ENCODE measurements at places on chromosomes 2 and 18.

DNA sequence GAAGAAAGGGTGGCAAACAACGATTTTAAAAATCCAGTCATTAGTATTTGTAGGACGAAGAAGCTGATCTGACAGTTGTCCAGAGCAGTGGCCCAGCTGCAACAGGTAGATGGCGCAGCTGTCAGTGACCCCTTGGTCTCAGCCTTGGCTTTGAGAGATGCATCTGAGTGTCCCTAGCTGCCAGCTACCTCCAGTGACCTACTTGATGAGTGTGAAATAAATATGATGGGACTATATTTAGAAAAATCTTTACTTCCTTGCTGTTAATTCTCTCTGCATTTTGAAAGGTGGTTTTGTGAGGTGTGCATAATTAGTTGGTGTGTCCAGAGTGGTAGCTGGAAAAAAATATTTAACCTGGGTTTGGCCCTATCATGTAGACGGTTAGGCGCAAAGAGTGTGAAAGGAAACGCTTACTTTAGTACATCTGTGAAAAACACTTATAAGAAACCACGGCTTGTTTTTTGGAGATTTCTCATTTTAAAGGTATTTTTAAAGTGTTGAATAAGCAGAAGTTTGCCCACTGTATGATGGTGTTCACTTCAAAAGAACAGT, 963 bp downstream of the INPP1 start:
- no peak for DNase-seq

GRCh38 chr2:58616961-58617360, 375.8 kb upstream of the FANCL start:
- no peak for DNase-seq

DNA sequence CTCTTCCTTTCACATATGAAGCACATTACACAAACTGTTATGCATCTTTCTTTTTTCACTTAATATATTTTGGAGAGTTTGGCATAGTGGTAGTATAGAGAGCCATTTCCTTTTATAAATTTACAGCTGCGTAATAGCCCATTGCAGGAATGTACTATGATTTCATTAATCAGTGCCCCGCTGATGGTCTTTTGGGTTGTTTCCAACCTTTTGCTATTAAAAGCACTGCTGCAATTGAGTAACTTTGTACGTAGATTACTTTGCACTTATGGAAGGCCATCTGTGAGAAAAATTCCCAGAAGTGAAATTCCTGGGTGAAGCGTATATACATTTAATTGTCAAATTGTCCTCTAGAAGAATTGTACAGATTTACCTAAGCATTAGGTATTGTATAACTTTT, 565.3 kb upstream of the ZNF804A start:
- no peak for DNase-seq

DNA sequence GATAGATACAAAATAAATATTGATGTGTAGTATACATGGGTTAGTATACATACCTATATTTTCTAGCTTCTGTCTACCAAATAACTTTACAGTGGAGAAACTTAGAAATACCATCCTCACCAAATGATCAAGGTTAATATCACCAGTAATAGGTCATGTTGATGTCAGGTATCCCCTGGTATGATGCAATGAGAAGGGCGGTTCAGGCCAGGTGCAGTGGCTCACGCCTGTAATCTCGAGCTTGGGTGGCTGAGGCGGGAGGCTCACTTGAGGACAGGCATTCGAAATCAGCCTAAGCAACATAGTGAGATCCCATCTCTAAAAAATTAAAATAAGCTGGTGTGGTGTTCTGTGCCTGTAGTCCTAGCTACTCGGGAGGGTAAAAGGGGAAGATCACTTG, 38.6 kb downstream of the CIB4 start:
- DNase-seq: no peak

DNA sequence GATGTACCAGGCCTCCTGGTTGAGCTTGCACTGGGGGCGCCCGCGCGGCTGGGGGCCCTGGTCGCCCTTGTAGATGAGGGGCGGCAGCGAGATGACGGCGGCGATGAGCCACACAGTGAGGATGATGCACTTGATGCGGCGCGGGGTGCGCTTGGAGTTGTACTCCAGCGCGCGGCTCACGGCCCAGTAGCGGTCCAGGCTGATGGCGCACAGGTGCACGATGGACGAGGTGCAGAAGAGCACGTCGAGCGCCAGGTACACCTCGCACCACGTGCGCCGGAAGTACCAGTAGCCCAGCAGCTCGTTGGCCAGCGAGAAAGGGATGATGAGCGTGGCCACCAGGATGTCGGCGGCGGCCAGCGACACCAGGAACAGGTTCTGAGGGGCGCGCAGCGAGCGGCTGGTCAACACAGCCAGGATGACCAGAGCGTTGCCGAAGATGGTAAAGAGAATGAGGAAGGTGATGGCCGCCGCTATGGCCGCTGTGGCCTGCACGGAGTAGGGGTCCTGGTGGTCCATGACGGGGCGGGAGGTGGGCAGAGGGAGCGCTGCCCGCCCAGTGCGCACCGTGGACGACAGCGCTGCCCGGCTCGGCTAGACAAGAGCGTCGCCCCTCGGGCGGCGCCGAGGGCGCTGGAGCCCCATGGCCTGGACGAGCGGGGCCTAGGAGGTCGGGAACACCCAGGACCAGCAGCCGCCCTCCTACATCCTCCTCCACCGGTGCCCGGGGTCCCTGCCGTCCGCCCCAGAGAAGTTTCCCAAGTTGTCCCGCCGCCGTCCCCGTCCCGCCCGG, 544 bp downstream of the ADRA2B start:
- no peak for DNase-seq

DNA sequence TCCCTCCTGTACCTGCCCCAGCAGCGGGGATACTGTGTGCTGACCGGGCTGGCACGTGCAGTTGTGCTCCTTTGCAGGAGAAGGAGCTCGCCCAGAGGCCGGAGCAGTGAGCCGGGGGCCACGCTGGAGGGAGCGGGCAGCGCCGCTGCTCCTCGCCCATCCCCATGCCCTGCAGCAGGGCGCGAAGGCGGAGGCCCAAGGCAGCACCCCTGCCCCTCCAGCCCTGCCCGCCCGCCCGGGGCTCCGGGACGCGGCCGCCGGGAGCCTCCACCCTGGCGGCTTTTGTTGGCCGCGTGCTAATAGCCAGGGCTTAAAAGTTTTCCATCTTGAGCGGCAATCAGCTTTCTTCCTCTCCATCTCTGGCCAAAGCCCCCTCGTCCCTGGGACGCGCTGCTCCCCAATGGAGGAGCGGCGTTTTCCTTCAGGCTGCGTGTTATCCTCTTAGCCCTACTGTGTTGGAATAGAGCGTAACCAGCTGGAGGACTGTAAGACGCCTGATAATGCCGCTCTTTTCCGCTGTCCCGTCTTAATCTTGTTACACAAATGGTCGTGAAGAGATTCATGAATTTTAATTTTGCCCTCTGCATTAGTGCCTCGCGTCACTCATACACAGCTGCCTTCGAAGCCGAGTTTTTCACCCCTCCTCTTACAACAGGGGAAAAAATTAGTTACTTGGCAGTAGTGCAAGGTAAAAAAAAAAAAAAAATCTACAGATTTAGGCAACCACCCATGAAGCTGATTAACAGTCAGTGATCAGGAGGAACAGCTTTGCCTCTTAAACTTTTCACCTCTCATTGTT, 172.9 kb upstream of the SIX3 start:
- no peak for DNase-seq

GRCh38 chr2:38477006-38477405, 99.9 kb upstream of the ATL2 start:
- DNase-seq: no peak

- no peak for DNase-seq
Observed at GRCh38 chr18:79798999-79799370, 1.2 kb downstream of the KCNG2 start.

- no peak for DNase-seq
Observed at GRCh38 chr2:175431101-175431946, 249.8 kb upstream of the ATP5MC3 start.

DNA sequence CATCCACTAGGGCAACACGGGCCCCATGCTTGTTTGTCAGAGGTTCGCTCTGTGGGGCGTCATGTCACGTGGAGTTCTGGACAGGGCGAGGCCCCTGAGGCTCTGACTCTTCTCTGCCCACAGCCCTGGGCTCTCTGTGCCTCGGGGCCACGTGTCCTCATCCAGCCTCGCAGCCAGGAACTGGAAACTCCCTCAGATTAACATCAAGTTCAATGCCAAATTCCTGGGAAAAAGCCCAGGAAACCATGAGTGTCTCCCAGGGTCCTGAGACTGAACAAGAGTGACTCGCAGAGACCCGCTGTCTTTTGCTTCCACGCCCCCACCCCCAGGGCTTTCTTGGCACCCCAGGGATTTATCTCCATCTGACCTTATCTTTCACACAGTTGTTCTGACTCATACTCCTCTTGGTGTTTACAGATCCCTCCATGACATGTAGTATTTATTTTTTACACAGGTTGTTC, 174.0 kb upstream of the PIEZO2 start:
- no peak for DNase-seq

- no peak for DNase-seq
Observed at GRCh38 chr18:56672391-56672790, 21.2 kb downstream of the WDR7 start.

DNA sequence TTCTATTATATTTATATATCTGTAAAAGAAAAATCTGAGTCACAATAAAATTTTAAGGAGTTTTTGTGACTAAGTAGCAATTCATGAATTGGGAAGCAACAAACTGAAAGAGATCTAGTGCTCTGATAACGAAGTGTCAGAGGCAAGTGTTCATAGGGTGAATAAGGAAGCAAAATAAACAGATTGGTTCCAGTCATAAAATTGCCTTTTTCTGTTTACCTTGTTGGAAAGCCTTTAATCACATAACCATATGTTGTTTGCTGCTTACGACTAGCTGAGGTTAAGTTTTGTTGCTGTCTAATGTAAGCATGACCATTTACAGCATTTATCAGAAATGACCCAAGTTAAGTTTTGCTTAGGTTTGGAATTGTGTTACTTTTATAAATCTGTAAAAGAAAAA, 358.9 kb downstream of the ARL6IP6 start:
- DNase-seq: no peak

DNA sequence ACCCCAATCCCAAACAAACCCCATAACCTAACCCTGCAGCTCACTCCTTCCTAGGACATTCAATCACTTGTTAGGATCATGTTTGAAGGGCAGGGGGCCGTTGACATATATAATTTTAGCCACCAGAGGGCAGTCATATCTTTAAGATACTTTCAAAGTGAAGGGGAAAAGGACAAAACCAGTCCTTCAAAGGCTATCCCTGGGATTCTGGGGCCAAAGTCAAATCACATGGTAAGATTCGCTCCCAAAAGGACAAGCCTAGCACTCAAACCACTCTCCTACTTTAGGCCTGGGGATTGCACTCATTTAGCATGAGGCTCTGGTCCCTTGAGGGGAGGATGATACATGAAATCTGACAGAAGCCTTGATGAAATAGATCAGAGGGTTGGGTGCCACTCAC, 44.6 kb downstream of the HAUS1 start:
- no peak for DNase-seq

GRCh38 chr2:12052796-12053195, 306.4 kb downstream of the LPIN1 start:
- no peak for DNase-seq

- DNase-seq: no peak
Observed at GRCh38 chr2:200305797-200306195, 697 bp upstream of the SPATS2L start.

DNA sequence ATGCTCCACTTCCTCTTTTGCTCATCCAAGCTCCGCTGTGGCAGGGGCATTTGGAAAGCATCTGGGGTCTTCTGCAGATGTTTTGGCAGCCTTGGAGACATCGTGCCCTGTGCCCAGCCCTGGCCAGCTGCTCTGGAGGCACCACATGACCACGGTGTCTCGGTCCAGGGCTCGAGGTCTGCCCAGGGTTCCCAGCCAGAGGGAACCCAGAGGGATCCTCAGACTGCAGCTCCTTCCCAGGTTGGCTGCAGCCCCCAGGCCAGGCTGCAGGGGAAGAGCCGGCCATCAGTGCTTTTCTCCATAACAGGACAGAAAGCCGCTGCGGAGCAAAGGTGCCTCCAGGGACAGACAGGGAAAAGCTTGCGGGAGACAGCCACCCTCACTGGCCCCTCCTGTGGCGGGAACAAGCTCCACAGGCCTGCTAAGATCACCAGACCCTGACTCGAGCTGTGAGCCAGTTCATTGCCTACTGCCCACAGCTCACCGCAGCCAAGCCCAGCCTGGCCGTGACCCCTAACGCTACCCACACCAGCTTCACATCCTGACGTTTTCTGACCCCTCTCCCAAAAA, 74.7 kb downstream of the SMAD7 start:
- DNase-seq: no peak

- DNase-seq: no peak
Observed at GRCh38 chr2:24515831-24516230, 24.8 kb downstream of the NCOA1 start.

DNA sequence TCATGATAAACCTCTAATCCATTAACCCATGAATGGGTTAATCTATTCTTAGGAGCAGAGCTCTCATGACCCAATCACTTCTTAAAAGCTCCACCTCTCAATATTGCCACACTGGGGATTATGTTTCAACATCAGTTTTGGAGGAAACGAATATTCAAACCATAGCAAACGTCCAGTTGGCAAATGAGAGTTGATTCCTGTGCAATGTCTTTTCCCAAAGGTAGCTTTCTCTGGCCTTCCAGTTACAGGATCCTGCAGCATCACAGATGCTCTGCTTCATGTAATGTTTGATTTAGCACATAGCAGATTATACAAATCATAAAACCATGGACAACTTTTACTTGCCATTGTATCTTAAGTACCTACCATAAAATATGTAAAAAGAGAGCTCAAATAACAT, 481.0 kb downstream of the TNS1 start:
- DNase-seq: no peak

- no peak for DNase-seq
Observed at GRCh38 chr2:168114040-168114439, 133.4 kb downstream of the STK39 start.

GRCh38 chr2:84194949-84195644, 264.0 kb downstream of the SUCLG1 start:
- DNase-seq: no peak

- no peak for DNase-seq
Observed at GRCh38 chr18:32455361-32455760, 15.3 kb downstream of the GAREM1 start.

- DNase-seq: no peak
Observed at GRCh38 chr2:98857001-98857400, 79.0 kb downstream of the CRACDL start.

- no peak for DNase-seq
Observed at GRCh38 chr18:48412339-48412929, 3.3 kb upstream of the ZBTB7C start.

- no peak for DNase-seq
Observed at GRCh38 chr18:47800248-47800647, 130.2 kb downstream of the SMAD2 start.

GRCh38 chr2:172223601-172224054, 120.9 kb upstream of the DLX2 start:
- no peak for DNase-seq

GRCh38 chr18:58230438-58231179, 186.6 kb downstream of the NEDD4L start:
- no peak for DNase-seq

GRCh38 chr2:60353863-60354262, 199.6 kb downstream of the BCL11A start:
- no peak for DNase-seq
